ENCODE measurements at places on chromosomes 7 and 10.

GRCh38 chr10:122044045-122044661 lies 55.2 kb downstream of the TACC2 start:
- DNase-seq = no peak

DNA sequence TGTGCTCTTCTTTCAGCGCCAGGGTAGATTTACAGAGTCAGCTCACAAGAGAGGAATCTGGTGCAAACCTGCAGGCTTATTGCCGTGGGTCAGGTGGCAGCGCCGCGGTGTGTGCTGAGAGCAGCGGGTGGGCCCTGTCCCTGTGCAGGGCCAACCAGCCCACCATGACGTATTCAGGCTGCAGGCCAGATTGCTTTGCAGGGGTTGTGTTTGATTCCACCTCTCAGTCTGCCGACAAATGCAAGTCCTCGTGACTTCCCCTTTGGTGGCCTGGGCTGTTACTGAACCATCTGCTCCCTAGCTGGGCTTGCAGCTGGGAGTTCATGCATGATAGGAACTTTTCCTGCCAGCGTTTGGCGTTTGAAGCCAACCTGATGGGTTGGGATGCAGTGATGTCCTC lies 66.7 kb upstream of the LEP start:
- peak; percentile 80 for DNase-seq

DNA sequence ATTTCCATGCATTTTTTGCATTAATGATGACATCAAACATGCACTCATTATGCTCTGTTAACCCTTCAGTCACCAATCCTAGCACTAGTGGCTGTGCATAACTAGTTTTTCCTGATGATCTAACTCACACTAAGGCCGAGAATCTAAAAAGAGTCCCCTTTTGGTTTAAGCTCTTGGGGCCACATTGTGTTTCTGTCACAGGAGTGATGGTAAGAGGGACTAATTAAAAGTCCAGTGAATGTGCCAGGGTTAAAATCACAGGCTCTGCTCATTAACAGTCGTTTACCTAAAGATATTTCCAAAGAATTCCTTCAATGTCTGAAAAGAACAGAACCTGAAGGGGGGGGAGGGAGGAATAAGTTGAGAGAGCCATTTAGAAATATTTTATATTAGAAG lies 359.0 kb upstream of the ANKRD30A start:
- no peak for DNase-seq

GRCh38 chr10:116765648-116766081 lies 23.3 kb upstream of the HSPA12A start:
- no peak for DNase-seq

DNA sequence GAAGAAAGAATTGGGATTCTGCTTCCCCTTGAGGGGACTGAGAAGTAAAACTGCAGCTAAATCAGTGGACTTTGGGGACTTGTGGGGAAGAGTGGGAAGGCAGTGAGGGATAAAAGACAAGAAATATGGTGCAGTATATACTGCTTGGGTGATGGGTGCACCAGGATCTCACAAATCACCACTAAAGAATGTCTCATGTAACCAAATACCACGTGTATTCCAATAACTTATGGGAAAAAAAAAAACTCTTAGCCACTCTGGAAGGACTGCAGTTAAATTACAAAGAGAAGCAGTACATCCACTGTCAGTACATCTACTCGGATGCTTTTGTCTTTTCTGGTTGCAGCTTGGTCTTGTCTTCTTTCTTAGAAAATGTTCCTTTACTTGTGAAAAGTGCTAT lies 27.4 kb upstream of the GOT1 start:
- no peak for DNase-seq

GRCh38 chr7:117715784-117716445 lies 157.3 kb downstream of the CTTNBP2 start:
- peak; percentile 40 for DNase-seq

- DNase-seq = no peak
Measured at GRCh38 chr7:105803429-105803736, 73.0 kb downstream of the ATXN7L1 start.

DNA sequence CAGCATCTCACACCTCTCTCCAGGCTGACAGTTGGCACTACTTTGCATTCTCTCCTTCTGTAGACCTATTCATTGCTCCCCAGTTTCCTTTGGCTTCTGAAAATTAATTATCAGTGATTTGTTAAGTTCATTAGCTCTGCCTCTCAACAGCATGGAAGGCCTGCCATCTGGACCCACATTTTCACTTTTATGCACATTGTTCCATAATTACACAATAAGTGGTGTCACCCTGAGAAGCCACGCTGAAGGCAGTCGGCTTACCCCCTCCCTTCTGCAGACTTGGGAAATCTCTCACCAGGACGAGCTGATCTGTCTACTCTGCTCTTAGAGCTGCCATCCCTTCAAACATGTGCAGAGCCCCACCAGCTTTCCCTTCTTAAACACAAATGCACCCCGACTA lies 64.7 kb downstream of the SLIT1 start:
- DNase-seq = peak; percentile 38

- no peak for DNase-seq
Measured at GRCh38 chr7:55245271-55245723, 119.8 kb upstream of the LANCL2 start.

- no peak for DNase-seq
Measured at GRCh38 chr7:143247372-143247771, 15.9 kb upstream of the GSTK1 start.

DNA sequence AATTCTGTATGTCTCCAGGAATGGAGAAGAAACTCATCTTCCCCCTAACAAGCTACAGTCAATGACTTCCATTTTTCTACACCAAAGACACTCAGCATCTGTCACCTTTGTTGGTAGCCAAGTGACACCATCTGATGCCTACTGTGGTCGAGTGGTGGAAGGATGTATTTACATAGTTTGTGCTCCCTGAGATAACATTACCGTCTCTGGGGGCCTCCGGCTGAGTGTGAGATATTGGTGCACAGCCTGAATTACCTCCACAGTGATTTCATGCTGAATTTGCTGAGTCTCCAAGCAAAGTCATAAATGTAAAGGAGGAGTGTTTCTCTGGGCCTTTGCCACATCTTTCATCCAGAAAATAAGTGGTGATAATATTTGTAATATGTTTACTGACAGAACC lies 114.0 kb downstream of the GRID1 start:
- no peak for DNase-seq

DNA sequence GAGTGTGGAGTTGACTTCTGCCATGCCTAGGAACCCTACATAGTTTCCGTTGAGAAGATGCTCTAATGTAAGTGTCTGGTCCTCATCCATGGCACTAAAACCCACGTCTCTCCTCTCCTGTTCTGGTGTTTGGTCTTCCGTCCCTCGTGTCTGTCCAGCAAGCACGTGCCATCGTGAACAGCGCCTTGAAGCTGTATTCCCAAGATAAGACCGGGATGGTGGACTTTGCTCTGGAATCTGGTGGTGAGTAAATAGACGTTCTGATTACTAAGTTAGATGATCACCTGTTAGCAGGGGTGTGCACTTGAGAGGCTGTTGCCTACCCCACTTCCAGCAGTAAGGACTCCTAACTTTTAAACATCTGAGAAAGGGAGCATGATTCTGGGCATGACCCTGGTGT lies 15.1 kb upstream of the GET4 start:
- no peak for DNase-seq

DNA sequence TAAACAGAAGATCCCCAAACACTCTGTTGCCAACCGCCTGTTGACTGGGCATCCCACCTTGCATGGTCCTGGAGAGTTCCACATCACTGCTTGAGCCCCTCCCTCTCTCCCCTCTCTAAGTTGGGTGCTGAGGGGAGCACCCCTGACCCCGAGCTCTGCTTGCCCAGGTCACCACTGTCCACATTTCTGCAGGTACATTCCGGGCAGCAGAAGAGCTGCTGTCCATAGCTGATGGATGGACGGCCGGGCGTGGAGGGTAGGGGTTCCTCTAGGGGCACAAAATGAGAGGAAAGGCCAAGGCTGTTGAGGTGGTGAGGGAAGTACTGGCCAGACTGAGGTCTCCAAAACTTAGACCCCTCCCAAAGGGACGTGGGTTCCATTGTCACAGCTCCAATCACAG lies 227.4 kb upstream of the PPP2R2D start:
- DNase-seq = no peak

- no peak for DNase-seq
Measured at GRCh38 chr10:14150526-14150925, 180.2 kb downstream of the FRMD4A start.

GRCh38 chr10:24854256-24854655 lies 98.2 kb downstream of the PRTFDC1 start:
- DNase-seq = no peak

DNA sequence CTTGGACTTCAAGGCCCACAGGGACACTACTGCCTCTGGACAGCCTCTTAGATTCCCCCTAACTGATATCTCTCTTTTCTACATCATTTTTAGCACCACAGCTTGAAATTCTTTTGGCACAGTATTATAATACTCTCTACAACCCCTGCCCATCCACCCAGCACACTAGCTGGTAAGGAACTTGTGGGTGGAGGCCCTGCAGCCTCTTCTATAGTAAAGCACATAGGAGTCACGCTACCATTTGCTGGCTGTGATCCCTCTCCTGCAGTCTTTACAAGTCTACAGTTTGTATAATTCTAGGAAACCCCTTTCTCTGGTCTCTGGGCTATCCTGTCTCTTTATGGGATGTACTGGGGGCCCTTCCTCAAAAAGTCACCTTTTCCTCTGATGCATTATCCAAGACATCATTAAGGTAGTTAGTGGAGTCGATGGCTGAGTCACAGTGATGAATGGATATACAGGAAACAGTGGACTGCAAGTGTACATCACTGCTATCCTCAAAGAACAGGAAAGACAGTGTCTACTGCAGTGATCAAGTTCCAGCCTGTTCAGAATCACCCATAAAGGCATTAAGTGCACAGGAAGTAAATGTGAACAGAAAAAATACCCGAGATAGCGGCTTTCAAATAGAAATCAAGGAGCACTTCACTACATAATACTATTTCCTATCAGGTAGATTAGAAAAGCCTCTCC lies 54.4 kb downstream of the STK17A start:
- no peak for DNase-seq

DNA sequence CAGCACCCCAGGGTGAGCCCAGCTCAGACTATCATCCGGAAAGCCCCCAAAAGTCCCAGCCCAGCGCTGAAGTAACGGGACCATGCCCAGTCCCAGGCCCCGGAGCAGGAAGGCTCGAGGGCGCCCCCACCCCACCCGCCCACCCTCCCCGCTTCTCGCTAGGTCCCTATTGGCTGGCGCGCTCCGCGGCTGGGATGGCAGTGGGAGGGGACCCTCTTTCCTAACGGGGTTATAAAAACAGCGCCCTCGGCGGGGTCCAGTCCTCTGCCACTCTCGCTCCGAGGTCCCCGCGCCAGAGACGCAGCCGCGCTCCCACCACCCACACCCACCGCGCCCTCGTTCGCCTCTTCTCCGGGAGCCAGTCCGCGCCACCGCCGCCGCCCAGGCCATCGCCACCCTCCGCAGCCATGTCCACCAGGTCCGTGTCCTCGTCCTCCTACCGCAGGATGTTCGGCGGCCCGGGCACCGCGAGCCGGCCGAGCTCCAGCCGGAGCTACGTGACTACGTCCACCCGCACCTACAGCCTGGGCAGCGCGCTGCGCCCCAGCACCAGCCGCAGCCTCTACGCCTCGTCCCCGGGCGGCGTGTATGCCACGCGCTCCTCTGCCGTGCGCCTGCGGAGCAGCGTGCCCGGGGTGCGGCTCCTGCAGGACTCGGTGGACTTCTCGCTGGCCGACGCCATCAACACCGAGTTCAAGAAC lies 1.1 kb downstream of the VIM start:
- DNase-seq = peak; percentile 50

DNA sequence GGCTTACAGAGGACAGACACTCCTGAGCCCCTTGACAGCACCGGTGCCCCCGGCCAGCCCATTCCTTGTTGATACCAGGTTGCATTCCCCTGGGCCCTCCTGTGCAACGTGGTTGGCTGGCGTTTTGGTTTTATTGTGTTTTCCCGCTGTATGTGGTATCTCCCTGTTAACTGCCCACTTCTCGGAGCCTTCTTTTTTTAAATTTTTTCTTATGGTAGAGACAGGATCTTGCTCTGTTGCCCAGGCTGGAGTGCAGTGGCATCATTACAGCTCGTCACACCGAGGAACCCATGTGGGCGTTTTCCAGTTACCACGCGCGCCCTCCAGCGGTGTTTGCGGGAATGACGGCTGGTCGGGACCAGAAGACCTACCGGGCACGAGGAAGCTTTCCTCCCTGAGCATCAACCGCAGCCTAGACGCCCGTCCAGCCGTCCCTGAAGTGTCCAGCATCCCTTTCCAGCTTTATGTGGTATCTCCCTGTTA lies 16.9 kb upstream of the ZFAND2A start:
- DNase-seq = peak; percentile 72

GRCh38 chr10:84155521-84155920 lies 16.2 kb downstream of the GHITM start:
- DNase-seq = no peak

DNA sequence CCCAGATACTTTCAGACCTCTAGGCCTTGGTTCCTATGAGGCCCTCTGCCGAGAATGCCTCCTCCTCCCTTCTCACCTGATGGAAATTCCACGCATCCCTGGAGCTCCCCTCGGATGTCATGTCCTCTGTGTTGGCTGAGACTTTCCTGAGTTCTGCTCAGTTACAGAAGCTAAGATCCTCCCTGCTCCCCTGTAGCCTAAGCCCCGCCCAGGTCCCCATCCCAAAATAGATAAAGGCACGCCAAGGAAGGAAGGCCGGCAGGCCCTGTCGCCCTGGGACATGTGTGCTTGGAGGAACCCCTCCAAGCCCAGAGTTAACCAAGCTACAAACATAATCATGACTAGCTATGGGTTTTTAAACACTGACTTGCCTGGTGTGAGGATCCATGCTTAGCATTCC lies 123.5 kb downstream of the SORBS1 start:
- DNase-seq = no peak

DNA sequence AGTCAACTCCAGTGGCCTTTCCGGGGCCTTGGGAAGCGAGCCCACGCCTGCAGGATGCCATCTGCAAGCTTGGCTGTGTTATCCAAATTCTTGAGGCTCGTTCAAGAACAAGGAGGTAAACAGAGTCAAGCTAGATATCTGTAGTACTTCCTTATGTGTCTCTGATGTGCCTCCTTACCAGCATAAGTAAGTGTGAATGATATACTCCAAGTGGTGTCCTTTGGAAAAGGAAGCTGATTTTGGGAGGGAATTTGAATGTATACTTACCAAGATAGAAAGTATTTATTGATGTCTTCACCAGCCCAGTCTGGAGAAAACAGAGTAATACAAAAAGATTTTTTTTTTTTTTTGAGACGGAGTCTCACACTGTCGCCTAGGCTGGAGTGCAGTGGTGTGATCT lies 372.3 kb upstream of the GALNT17 start:
- no peak for DNase-seq

DNA sequence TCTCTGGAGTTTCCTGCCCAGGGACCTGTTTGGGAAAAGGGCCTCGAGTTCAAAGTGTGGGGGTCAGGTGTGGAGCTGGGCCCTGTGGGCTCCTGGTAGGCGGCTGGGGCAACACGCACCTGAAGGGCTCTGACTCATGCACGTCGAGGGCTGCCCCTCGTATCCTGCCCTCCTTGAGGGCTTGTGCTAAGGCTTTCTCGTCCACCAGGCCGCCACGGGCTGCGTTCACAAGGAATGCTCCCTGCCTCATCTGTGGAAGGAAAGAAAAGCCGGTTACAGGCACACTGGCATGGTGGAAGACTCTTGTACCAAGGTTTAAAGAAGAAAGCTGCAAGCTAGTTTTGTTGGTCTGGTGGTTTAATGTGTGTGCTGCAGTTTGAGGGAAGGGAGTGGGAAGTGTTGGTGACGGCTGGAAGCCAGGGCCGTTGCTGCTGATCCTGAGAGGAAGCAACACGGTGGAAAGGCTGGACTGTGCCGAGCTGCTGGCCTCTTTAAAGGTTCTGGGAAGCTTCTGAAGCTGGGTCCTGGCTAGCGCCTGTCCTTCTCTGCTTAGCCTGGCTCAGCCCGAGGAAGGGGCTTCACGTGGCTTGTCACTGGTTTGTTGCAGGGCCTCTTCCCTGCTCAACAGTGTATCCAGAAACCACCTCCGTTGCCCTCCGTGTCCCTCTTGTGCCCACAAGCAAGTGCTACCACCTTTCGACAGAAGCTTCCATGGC lies 52.0 kb downstream of the ZRANB1 start:
- no peak for DNase-seq

Measured in MV-4-11 (cell line).